GM23248 (cell line): ENCODE measurements at places on chromosomes 11 and 22. TPM values are rescaled to one million over a fixed set of nuclear protein-coding genes. Genes with fewer than 3 reads are reported as not detected.

The TTC36 gene
- polyA plus RNA-seq = 0.27 and 0.58 TPM in 2 replicates

The MIOX gene
- polyA plus RNA-seq = 0.16 TPM in 1 of 2 replicates, not detected in the other

The OR2AT4 gene
- not detected in 2 replicates for polyA plus RNA-seq

The ABCC8 gene
- not detected in 2 replicates for polyA plus RNA-seq

The AIFM3 gene
- polyA plus RNA-seq = 0.16 TPM in 1 of 2 replicates, not detected in the other

The ASCL2 gene
- polyA plus RNA-seq = not detected in 2 replicates

The GAL3ST3 gene
- not detected in 2 replicates for polyA plus RNA-seq

The ZNHIT2 gene
- polyA plus RNA-seq = 15.5 and 15.6 TPM in 2 replicates

The BTBD18 gene
- 0.10 TPM in 1 of 2 replicates, not detected in the other for polyA plus RNA-seq

GRCh38 chr22:48475661-48476345, 1351.9 kb downstream of the BRD1 start:
- no peak overlapping the region for H3K27ac ChIP-seq
- no peak overlapping the region for H3K4me3 ChIP-seq
- H3K27me3 ChIP-seq = no peaks in the 10 kb centered on the region
- no peak for DNase-seq
- H3K4me1 ChIP-seq = no peaks in the 10 kb centered on the region

- no peak overlapping the region for H3K4me3 ChIP-seq
- peaks cover 68% of the 10 kb centered on the region for H3K36me3 ChIP-seq
- no peaks in the 10 kb centered on the region for H3K27me3 ChIP-seq
- H3K27ac ChIP-seq = peak overlapping the region; percentile 73
Measured at GRCh38 chr11:61413496-61413895, 16.3 kb downstream of the CPSF7 start.

- H3K27ac ChIP-seq = no peak overlapping the region
- H3K36me3 ChIP-seq = no peaks in the 10 kb centered on the region
- DNase-seq = peak; percentile 46
- H3K4me1 ChIP-seq = no peaks in the 10 kb centered on the region
- peaks cover 16% of the 10 kb centered on the region for H3K27me3 ChIP-seq
Measured at GRCh38 chr11:11786234-11786633, 55.5 kb upstream of the USP47 start.

DNA sequence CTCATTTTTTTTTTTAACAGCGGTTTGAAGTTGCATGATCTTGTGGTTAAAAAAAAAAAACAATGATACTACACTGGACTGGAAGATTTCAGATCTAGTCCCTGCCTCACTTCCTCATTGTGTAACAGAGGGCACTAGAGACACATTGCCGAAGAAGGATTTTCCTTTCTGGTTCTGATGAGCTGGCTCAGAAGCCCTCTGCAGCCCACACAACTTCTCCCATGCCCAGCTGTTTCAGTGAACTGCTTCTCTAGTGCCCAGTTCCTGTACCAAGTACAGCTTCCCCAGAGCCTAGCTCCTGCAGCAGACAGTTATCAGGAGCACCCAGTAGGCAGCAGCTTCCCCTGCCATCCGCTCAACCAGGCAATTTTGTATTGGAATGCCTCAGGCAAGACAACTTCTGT, 29.5 kb upstream of the ANO5 start:
- H3K4me3 ChIP-seq = no peak overlapping the region
- peak; percentile 15 for DNase-seq
- H3K36me3 ChIP-seq = no peaks in the 10 kb centered on the region
- H3K4me1 ChIP-seq = no peaks in the 10 kb centered on the region

GRCh38 chr11:122655527-122656072, at the start of gene UBASH3B:
TSS of gene UBASH3B (plus strand) at chr11:122655722. CDS start at chr11:122656050, 328 bp downstream.
- H3K36me3 ChIP-seq = 0 out of 2 replicates have a peak, but pooled peaks cover 2% of the 10 kb centered on the region
- peak within 1 kb of the TSS; percentile 74 for H3K27ac ChIP-seq
- peak; percentile 94 for DNase-seq
- no peaks in the 10 kb centered on the region for H3K27me3 ChIP-seq

- H3K4me1 ChIP-seq = peaks cover 7% of the 10 kb centered on the region
- no peaks in the 10 kb centered on the region for H3K36me3 ChIP-seq
- no peak overlapping the region for H3K4me3 ChIP-seq
- H3K27me3 ChIP-seq = no peaks in the 10 kb centered on the region
- no peak overlapping the region for H3K27ac ChIP-seq
Measured at GRCh38 chr11:76554767-76555166, 109.9 kb downstream of the EMSY start.

- H3K36me3 ChIP-seq = no peaks in the 10 kb centered on the region
- no peak overlapping the region for H3K4me3 ChIP-seq
- H3K4me1 ChIP-seq = no peaks in the 10 kb centered on the region
- H3K27ac ChIP-seq = no peak overlapping the region
- no peak for DNase-seq
Measured at GRCh38 chr11:89477175-89477574, 14.0 kb downstream of the NOX4 start.

DNA sequence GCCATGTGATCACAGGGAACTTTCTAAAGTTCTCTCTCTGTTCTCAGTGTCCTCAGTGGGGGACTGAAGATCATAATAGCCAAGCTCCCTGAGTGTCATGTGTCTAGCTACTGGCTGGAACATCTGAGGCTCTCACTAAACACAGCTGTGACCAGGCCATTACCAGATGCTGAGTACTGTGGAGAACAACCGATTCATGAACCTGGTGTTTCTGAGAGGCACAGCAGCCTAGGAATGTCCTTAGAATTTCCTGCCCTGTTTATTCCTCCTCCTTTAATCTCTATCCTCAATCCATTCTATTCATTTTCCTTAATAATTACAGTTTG, 93.0 kb downstream of the ME3 start:
- H3K27me3 ChIP-seq = no peaks in the 10 kb centered on the region
- no peaks in the 10 kb centered on the region for H3K36me3 ChIP-seq
- no peak overlapping the region for H3K27ac ChIP-seq
- H3K4me1 ChIP-seq = peaks cover 15% of the 10 kb centered on the region

GRCh38 chr11:113730887-113731726, 25.0 kb upstream of the TMPRSS5 start:
- peaks cover 11% of the 10 kb centered on the region for H3K4me1 ChIP-seq
- no peaks in the 10 kb centered on the region for H3K27me3 ChIP-seq
- H3K4me3 ChIP-seq = no peak overlapping the region
- H3K27ac ChIP-seq = no peak overlapping the region
- H3K36me3 ChIP-seq = peaks cover under 1% of the 10 kb centered on the region; the same call in 1 of the 2 replicates
